CD4-positive, alpha-beta T cell (primary cell): ENCODE measurements at places on chromosomes 1 and 21.

DNA sequence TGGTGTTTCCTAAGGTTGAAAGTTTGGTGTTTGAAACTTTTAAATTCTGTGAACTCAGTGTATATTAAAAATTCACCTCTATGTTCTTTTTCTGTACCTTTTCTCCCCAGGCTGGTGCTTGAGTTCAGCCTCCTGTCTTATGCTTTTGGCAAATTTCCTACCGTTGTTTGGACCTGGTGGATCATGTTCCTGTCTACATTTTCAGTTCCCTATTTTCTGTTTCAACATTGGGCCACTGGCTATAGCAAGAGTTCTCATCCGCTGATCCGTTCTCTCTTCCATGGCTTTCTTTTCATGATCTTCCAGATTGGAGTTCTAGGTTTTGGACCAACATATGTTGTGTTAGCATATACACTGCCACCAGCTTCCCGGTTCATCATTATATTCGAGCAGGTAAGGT, 24.9 kb upstream of the AXDND1 start:
- no peak for DNase-seq

GRCh38 chr1:179805291-179806195, 62.5 kb downstream of the FAM163A start:
- DNase-seq = no peak

DNA sequence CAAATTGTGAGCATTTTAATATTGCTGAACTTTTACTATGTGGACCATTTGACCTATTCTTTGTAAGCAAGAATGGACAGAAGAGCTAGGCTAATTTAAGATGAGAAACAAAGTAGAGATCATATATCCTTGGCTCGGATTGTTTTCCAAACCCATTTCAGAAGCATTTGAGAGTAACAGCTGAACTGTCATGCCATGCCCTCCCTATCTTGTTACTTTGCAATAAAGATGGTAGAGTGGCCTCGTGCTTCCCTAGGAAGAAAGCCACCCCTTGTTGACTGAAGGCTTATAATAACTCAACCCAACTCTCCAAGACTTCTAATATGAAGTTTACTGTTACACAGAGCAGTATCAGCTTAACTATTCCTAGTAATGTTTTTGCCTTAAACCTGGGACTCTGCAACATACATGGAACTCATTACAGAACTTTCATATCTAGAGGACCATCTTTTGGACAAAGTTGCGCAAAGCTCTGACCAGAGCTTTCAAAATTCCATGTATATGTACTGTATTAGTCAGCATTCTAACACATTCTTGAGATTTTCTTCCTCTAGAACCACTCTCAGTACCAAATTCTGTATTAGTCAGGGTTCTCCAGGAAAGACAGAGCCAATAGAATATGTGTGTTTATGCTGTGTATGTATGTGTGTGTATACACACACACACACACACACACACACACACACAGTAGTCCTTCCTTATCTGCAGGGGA, 68.7 kb downstream of the ADAMTS1 start:
- no peak for DNase-seq

- DNase-seq = no peak
Observed at GRCh38 chr1:30713311-30713710, 10.1 kb downstream of the MATN1 start.

- DNase-seq = no peak
Observed at GRCh38 chr1:2632561-2633361, at the start of gene MMEL1. MMEL1 (minus strand) TSS chr1:2633016; CDS start chr1:2629484, 3,532 bp downstream.

- DNase-seq = no peak
Observed at GRCh38 chr1:228009828-228010775, 3.3 kb downstream of the WNT3A start.

- DNase-seq = no peak
Observed at GRCh38 chr1:151492120-151492519, 19.1 kb upstream of the CGN start.

GRCh38 chr1:170049176-170049800, 25.2 kb downstream of the KIFAP3 start:
- no peak for DNase-seq

DNA sequence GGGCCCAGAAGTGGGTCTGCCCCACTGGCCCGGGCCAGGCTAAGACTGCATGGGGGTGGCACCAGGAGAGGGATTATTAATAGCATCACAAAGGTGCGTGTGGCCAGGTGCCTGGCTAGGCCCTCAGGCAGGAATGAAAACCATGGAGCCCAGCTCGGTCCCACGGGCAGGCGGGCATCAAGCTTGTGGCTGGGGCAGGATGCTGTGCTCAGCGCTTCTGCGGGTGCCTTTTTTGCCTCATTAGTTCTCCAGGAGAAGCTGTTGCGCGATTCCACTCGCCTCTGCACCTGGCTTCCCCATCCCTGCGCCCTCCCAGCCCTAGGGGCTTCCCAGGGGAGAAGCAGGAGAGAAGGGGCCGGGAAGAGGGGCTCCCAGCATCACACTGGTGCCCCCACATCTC, 39.3 kb downstream of the CITED4 start:
- no peak for DNase-seq

- DNase-seq = no peak
Observed at GRCh38 chr1:196355206-196355786, 252.9 kb downstream of the KCNT2 start.

- no peak for DNase-seq
Observed at GRCh38 chr1:86191958-86192357, 35.4 kb upstream of the COL24A1 start.

DNA sequence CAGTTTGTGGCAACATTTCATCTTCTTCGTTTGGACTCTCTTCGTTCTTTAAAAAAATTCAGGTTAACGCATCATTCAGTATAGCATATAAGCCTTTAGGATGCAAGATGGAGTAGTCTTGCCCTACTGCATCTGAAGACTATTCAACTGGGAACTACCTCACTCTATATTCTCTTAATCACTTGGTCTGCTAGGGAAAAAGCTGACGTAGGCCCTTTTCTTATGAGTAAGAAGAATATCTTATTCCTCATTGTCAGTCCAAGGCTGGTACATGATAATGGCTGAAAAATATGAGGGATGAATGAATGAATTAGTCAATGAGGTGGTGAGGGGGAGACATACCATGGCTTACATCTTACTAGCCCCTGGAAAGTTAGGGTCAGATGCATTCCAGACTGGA, 294.2 kb downstream of the GPATCH2 start:
- no peak for DNase-seq

DNA sequence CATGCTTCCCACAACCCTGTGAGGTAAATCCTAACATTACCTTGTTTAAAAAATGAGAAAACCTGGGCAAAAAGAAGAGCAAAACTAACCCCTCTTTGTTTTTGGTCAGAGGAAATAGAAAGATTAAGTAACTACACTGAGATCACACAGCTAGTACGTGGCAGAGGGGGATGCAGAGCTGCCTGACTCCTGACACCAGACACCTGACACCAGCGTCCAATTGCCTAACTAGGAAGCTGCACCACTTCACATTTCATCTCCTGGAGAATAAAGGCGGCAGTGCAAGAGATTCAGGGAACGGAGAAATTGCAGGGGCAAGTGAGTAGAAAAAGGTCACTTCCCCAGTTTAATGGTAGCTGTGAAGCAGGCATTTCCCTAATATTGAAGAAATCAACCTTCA, 229.3 kb upstream of the PTBP2 start:
- DNase-seq = no peak
